ENCODE measurements at places on chromosomes 3 and 15. TPM values are rescaled to one million over a fixed set of nuclear protein-coding genes. Genes with fewer than 3 reads are reported as not detected.

Gene NPAP1
- total RNA-seq = not detected

Gene CLDN11
- total RNA-seq = not detected

Gene UBAP1L
- total RNA-seq = 3.0 TPM

Gene IL12A
- 1.4 TPM for total RNA-seq

Gene CFAP20DC
- 2.2 TPM for total RNA-seq

Gene MITF
- not detected for total RNA-seq

Gene ANKRD34C
- not detected for total RNA-seq

Gene CHRFAM7A
- 0.91 TPM for total RNA-seq

Gene INKA1
- 0.48 TPM for total RNA-seq

Gene PLSCR5
- total RNA-seq = not detected

Gene KLF13
- 199 TPM for total RNA-seq

Gene LTK
- total RNA-seq = 5.5 TPM

Gene STRIT1
- total RNA-seq = not detected

Gene ITIH1
- total RNA-seq = not detected

Gene TMC3
- not detected for total RNA-seq

- DNase-seq = no peak
Observed at GRCh38 chr3:77370413-77370812, 330.5 kb downstream of the ROBO2 start.

GRCh38 chr3:111412656-111413055 is 129.3 kb upstream of the CD96 start:
- DNase-seq = no peak

GRCh38 chr3:32347343-32348125 is 44.1 kb upstream of the CMTM7 start:
- no peak for DNase-seq

- DNase-seq = no peak
Observed at GRCh38 chr3:69671082-69671952, 67.9 kb upstream of the MITF start.

DNA sequence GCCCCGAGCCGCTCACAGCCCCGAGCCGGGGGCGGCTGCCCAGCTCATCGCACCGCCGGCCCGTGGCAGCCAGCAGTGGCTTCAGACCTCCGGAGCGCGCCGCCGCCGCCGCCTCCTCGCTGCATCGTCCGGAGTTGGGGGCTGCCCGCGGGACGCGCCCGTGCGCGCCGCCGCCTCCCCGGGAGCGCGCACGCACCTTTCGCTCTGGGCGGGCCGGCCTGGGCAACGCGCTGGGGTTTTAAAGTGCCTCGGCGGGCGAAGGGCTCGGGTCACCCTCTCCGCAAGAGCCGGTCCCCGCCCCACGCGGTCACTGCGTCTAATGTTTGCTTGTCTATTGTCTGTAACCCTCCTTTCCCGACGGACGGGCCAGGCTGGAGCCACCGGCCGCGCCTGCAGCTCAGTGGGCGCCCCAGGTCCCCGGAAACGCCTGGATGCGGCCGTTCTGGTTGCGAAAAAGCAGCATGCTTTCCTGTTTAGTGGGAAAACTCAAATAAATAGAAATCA is at the start of gene RYK:
Gene RYK, minus strand, starts transcription at position 143 of the 504 bp plus-strand sequence. CDS start 205 bp downstream, outside the sequence.
- peak; percentile 73 for DNase-seq

DNA sequence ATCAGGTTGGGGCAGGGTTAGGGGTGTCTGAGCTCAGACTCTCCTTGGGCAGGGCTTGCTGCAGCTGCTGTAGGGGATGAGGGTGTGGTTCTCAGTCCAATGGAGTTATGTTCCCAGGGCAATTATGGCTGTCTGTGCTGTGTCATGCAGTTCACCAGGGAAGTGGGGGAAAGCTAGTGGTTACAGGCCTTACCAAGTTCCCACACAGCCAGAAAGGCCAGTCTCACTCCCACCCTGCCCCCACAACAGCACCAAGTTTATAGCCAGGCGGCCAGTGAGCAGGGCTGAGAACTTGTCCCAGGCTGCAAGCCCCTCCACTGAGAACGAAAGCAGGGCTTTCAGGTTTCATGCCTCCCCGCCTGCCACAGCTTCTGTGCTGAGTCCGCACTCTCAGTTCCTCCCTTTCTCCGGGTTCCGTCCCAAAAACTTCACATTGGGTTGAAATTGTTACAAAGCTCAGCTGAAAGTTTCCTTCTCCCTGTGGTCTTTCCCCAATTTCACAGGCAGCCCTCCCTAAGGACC is 19.6 kb upstream of the CPOX start:
- no peak for DNase-seq

GRCh38 chr3:190502946-190503345 is 10.9 kb upstream of the IL1RAP start:
- no peak for DNase-seq

DNA sequence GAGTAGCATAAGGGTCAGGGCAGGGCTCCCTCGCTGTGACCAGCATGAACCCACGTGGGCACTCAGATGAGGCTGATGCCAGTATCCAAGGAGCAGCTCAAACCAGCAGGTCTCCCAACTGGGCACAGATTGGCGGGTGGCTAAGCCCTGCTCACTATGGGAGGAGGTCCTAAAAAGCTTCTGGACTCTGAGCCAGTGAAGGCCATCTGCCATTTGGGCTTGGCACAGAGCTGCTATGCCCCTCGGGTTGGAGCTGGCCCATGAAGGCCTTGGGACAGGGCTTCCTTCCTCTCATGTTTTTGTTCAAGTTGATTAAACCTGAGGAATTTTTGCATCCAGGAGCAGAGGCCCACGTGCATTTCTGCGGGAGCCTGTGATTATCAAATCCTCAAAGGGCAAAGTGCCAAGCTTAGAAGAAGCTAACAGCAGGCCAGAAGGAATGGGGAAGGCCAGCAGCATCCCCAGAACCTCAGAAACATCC is 4.3 kb upstream of the STRA6 start:
- DNase-seq = no peak

DNA sequence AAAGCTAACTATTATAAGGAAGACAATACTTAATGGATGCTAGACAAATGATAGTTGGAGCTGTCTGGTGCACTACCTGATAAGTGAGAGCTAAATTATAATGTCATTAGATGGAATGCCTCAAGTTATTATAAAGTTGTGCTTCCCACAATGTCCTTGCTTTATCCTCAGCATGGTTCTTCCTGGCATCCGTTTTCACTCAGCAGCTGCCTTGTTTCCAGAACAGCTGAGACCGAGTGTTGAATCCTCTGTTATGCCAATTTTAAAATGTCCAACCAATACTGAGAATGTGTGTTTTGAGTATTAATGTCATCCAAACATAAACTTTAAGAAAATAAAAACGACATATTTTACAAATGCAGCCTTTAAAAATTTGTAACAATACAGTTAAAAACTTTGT is 286.7 kb upstream of the SOX2 start:
- no peak for DNase-seq

GRCh38 chr3:141900343-141900742 is 23.9 kb downstream of the ATP1B3 start:
- no peak for DNase-seq

DNA sequence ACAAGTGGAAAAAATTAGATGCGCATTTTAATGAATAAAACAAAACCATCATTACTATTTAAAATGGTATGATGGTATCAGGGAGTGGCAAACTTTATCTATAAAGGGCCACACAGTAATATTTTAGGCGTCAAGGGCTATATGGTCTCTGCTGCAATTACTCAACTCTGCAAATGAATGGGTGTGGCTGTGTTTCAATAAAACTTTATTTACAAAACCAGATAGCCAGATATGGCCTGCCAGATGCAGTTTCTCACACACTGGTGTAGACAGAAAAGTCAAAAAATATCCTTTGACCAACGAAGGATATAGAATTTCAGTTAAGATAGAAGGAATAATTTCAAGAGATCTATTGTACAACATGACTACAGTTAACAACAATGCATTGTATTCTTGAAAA is 83.8 kb downstream of the CLASP2 start:
- DNase-seq = no peak

GRCh38 chr15:56759450-56759845 is 26.1 kb upstream of the ZNF280D start:
- DNase-seq = no peak

GRCh38 chr3:10205451-10206165 is 40.9 kb downstream of the IRAK2 start:
- no peak for DNase-seq

DNA sequence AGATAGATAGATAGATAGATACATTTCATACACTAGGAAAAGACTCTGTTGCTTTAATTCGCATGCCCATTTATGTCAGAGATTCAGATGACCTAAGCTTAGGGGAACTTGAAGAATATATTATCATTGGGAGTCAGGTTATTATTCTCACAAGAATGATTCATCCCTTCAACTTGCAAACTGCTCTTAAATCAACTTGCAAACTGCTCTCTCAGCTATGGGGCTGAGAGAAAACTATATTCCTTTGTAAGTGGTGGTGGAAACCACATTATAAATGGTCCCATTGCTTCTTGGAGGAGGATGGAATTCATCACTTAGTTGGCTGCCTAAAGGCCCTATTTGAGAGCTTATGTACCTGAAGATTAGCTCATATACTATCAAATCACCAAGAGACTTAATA is 160.9 kb upstream of the STAC start:
- no peak for DNase-seq

GRCh38 chr15:88179562-88179961 is 77.0 kb downstream of the NTRK3 start:
- DNase-seq = no peak

- no peak for DNase-seq
Observed at GRCh38 chr15:85454403-85454802, 74.0 kb downstream of the AKAP13 start.

DNA sequence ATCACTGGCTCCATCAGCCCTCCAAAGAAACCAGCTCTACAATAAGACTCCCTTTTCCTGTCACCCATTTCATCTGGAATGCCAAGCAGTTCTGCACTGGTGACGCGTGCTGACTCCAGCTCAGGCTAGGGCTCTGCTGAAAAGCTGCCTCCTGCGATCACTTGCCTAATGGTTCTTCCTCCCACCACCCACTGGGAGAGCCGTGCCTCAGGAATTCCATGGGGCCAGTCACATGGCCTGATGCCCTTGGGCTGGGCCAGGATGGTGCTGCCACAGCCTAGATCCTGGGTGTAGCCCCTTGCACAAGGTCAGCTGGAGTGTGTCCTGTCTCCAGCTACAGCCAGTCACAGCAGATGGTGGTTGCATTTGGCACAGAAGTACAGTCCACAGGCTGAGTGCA is 98.9 kb downstream of the DNAJB8 start:
- DNase-seq = no peak

- no peak for DNase-seq
Observed at GRCh38 chr15:38307861-38308641, 55.4 kb downstream of the SPRED1 start.

All from activated CD4-positive, alpha-beta memory T cell treated with anti-CD3 and anti-CD28 coated beads, Interleukin-2, amount 10 ng/mL, durations not matched to agents 7 days and 5 days (primary cell).